Adipose tissue (tissue), 3 donors: ENCODE measurements at places on chromosomes 4 and X. TPM values are rescaled to one million over a fixed set of nuclear protein-coding genes. Genes with fewer than 3 reads are reported as not detected.

The FATE1 gene
- not detected for polyA plus RNA-seq

The GCNA gene
- 0.67 TPM for polyA plus RNA-seq

The ARSJ gene
- 2.2 TPM for polyA plus RNA-seq

The ENPEP gene
- polyA plus RNA-seq = 17.8 TPM

The MAGEE2 gene
- not detected for polyA plus RNA-seq

The PCDH11X gene
- 0.03 TPM for polyA plus RNA-seq

The F11 gene
- not detected for polyA plus RNA-seq

The ARHGAP4 gene
- 106 TPM for polyA plus RNA-seq
